GM12892 (cell line): ENCODE measurements at places on chromosomes 2 and 18.

GRCh38 chr18:57780318-57780705 is 22.8 kb downstream of the ATP8B1 start:
- no peak for DNase-seq

DNA sequence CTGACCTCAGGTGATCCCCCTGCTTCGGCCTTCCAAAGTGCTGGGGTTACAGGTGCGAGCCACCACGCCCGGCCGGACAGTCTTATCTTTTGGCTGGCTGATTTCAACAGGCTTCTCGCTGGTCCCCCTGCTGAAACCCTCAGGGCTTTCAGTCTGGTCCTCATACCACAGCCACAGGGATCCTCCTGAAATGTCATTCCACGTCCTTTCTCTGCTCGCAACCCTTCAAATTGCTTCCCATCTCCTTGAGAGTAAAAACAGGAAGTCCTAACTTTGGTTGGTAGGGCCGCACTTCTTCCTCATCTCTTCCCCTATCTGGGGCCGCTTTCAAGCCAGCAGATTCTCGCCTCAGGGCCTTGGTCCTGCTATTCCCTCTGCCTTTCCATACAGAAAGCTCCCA is 1.4 kb upstream of the CAB39 start:
- no peak for DNase-seq

- no peak for DNase-seq
Observed at GRCh38 chr2:212532585-212532984, 6.0 kb downstream of the ERBB4 start.

- no peak for DNase-seq
Observed at GRCh38 chr18:508835-509234, 8.3 kb upstream of the COLEC12 start.

DNA sequence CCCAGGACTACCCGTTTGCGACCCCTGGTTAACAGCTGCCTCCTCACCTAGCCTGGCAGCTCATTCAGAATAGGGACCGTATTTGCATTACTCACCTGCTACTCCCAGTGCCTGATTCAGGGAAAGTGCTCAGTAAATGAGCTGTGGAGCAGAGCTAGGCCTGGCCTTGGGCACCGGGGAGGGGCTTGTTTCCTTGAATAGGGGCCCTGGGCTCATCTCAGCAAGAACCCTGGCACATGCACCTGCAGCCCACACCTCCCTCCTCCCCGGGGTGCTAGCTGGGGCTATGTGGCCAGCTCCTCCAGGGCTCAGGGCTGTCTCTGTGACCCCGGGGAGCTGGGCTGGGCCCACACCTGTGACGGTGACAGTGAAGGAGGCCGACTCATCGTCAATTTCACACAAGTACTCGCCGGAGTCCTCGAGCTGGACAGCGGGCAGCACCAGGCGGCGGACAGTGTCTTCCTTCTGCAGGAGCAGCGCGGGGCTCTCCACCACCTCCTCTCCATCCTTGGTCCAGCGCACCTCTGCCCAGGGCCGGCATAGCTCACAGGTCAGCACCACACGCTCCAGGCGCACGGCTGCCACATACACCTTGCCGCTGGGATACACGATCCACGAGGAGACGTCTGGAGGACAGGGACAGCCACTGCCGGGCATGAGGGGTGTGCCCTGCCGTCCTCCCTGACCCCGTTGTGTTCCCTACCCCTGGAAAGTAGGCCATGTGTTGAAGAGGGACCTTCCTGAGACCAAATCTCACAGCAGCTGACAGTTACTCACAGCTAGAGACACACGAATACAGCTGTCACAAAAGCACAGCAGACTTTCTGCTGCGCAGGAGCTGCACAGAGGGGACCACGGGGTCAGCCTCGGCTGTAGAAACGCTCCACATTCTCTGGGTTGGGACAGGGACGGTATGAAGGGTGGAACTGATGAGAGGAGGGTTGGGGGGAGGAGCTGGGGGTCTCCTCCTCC is 9.0 kb downstream of the OBSL1 start:
- no peak for DNase-seq

DNA sequence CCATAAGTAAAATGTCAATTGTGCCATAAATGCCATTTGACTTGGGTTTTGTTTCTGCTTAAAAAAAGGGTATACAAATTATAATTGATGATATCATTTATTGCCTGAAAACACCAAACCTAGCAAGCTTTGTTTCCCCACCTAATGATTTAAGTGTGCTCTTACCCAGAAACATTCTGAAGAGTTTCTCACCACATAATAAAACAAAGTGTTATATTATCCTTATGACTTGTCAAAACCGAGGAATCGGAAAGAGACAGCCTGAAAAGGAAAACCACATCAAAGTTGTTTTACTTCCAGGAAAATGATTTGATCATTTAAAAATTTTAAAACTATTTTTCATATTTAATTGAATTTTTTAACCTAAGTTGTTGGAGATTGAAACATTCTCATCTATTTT is 170.5 kb upstream of the SLC39A10 start:
- no peak for DNase-seq

GRCh38 chr2:12256206-12256605 is 460.5 kb upstream of the TRIB2 start:
- no peak for DNase-seq

GRCh38 chr18:55275039-55275901 is 312.7 kb downstream of the TCF4 start:
- no peak for DNase-seq

DNA sequence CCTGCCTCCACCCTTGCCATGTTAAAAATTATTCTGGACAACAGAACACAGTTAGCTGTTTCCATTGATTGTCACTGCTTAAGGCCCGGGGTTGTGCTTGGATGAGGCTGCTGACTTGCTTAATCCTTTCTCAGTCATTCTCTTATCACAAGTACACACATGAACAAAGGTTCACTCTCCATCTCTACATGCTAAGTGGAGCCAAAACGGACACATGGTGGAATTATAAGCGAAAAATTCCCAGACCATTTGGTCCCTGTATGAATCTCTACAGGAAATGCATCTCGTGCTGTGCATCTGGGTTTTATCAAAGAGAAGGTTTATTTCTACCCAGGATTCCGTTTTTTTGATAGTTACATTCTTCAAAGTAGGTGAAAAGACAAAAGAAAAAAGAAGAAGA is 177.5 kb upstream of the ETAA1 start:
- no peak for DNase-seq

GRCh38 chr18:76463872-76464271 is 31.2 kb downstream of the ZNF516 start:
- no peak for DNase-seq

- DNase-seq = no peak
Observed at GRCh38 chr2:1656961-1657841, 87.1 kb downstream of the PXDN start.

DNA sequence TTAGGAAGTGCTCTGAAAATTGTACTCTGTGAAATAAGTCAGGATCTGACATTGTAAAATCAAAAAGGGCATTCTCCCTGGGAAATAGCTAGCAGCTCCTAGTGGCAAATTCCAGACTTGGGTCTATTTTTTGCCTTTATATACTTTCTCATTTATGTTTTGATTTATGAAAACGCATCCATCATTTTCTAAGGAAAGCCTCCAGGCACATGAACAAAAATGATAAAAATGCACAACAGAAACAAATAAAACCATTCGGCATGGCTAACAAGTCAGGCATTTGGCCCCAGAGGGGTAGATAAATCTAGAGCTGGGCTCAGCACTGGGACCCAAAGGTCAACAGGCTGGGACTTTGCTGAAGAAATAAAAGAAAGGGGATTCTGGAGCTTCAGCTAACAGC is 167.0 kb downstream of the BCL11A start:
- no peak for DNase-seq

GRCh38 chr2:187138265-187138664 is 289.3 kb upstream of the ZSWIM2 start:
- no peak for DNase-seq

DNA sequence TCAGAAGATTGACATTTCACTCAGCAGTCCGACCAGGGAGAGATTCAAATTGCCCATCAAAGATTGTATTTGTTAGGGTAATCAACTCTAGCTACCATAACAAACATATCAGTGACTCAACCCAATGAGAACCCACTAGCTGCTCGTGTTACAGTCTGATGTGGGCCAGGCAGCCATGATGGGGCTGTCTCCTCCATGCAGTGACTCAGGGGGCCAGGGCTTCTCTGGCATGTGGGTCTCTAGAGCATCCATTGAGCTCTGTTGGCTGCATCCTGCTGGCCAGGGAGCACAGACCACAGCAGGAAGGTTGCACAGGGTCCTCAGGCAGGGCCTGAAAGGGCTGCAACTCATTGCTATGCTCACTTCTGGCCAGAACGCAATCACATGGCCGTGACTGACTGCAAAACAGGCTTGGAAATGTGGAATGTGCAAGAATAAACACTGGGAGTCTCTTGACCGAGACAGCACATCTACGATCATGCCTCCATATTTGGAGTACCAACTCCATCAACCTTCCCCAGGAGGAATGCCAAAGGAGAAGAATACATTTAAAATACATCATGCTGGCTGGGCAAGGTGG is 216.8 kb downstream of the EIPR1 start:
- DNase-seq = no peak

DNA sequence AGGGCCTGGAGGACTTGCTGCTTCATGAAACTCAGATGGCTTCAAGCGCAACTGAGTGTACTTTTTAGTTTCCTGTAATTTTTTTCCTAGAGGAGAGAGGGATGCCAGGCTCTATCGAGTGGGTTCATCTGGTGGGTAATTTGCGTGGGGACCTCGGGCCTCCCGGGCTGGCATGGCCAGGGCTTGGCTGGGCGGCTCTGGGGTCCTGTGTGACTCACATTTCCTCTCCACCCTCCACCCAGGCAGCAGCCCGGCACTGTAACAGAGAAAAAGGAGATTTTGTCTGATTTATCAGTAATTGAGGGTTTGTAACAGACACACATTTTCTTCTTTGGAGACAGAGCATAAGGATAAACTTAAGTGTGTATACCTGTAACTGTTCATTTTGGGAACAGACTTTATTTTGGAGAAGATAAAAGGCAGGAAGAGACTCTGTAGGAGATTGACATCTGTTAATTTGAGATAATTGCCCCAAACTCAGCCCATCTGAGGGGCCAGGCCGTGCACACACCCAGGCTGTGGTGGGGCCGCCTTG is 64.3 kb downstream of the NFATC1 start:
- no peak for DNase-seq

GRCh38 chr18:44826418-44827259 is 146.0 kb downstream of the SETBP1 start:
- DNase-seq = no peak

- DNase-seq = no peak
Observed at GRCh38 chr2:181578829-181579228, 78.1 kb downstream of the CERKL start.

DNA sequence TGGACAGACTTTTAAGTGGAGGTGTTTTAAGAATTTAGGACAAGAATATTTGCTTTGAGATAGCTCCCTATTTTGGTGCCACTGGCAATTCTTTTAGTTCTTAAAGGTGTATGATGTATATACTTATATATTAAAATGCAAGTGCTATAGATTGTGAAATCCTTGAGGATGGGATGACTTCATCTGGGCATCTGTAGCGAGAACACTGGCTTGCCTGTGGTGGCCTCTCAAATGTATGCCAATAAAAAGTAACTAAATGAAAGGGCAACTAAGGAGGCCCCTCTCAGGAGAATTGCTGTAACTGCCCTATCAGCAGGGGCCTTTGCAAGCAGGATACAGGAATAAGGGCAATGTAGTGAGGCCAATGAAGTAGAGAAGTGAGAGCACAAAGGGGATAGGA is 2.6 kb upstream of the THUMPD2 start:
- no peak for DNase-seq

- DNase-seq = no peak
Observed at GRCh38 chr2:235144291-235144690, 192.5 kb downstream of the SH3BP4 start.

GRCh38 chr2:101467306-101467705 is 7.6 kb downstream of the RFX8 start:
- no peak for DNase-seq

- DNase-seq = no peak
Observed at GRCh38 chr18:66550366-66550765, 53.5 kb downstream of the CDH19 start.

DNA sequence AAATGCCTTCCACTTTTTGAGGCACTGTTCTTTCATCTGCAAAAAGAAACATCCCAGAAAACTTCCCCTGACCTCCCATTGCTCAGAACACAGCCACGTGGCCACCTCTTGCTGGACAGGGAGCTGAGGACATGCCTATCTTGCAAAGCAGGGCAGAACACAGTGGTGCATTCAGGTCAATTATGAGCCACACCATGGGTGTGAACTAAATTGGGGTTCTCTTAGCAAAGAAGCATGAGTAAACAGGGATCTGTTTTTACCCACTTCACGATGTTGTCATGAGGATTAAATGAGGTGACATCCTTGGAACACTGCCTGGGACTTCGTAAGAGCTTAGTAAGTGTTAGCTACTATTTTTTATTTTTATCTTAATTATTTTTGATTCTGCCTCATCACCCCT is 25.1 kb downstream of the BMP10 start:
- no peak for DNase-seq

- peak; percentile 55 for DNase-seq
Observed at GRCh38 chr2:25309402-25309801, 32.3 kb downstream of the DNMT3A start.

DNA sequence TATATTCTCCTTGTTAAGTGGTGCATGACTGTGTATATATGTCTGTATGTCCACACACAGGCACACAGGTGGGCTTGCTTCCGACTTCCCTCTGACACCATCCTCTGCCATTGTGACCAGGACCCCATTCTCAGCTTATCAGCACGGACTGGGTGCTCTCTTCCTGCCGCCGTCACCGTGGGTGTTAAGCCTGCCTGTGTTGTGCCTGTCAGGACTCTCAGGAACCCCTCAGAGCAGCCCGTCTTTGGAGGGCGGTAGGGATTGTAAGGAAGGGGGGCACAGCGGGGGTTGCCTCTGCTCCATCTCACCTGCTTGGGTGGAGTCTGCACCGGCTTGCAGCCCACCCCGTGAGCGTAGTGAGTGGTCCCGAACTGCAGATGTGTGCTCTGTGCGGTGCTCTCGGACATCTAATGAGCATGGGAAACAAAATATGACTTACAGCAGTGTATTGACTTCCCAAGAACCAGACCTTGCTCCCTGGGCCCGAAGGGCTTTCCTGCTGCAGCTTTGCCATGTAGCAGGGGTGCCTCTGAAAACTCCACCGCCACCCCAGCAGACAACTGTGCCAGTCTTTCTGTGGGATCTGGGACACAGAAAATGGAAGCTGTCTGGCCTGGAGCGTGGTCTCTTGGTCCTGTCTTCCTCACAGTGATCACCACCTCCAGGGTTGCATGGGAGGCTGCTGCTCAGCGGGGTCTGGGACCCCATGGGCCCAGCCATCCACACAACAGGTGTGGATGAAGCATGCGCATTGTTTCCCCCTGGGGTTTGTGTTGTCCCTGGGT is 58.9 kb downstream of the SH3RF3 start:
- no peak for DNase-seq

GRCh38 chr2:241953324-241953928 is 83.9 kb downstream of the RTP5 start:
- DNase-seq = no peak
